ENCODE measurements at places on chromosomes 6 and 20.

DNA sequence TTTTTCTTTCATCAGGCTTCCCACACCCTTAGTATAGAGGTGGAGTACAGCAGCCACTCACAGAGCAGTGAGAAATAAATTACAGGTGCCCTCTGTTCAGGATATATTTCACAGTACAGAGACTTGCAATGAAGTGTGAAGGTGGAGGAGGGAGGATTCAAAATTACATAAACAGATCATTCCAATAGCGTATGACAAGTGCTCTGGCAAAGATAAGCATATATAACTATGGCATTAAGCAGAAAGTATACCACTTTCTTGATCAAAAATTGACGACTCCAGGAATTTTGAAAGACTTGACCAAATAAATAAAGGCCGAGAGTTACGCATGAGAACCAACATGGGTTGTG, 108.7 kb downstream of the GPX5 start:
- DNase-seq: no peak

DNA sequence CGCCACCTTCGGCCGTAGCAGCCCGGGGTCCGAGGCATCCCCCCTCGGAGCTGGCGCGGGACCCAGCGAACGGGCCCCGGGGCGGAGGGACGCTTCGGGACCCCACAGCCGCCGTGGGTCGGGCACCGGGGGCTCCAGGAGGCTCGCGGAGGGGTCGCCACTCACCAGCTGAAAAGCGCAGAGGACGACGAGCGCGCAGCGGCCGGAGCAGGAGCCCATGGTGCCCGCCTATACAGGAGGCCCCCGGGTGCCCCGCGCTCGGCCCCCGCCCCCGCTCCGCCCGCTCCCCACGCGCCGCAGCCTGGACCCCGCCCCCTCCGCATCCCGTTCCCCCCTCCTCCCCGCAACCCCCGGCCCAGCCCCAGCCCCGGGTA, at the start of gene NKAIN4:
NKAIN4 (minus strand) TSS at position 232 of the 374 bp plus-strand sequence; CDS start at position 219, 13 bp downstream.
- no peak for DNase-seq

GRCh38 chr20:15248618-15249395, 911.4 kb upstream of the FLRT3 start:
- no peak for DNase-seq

DNA sequence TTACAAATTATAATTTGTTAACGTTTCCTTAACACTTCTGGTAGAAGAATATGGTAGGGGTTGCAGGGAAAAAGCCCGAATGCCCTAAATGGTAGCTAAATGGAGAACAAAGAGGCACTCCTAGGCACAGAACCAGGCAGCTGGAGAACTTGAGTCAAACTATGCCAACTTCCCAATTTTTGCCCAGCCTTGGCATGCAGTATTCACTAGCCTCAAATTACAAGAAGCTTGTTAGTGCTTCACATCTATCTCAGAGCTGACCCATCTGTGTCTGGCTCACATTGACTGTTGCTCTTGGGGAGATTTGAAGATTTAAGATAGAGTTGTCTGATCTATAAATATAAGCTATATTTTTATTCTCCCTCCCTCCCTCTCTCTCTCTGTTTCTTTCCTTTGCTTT, 19.4 kb upstream of the LRFN2 start:
- DNase-seq: no peak

GRCh38 chr6:3318821-3319540, 60.2 kb downstream of the PSMG4 start:
- no peak for DNase-seq

- DNase-seq: peak; percentile 69
Measured at GRCh38 chr6:42045538-42046460, 4.5 kb upstream of the TAF8 start.

- DNase-seq: no peak
Measured at GRCh38 chr6:118952683-118953082, 17.7 kb upstream of the MCM9 start.

GRCh38 chr6:137601471-137601870, 107.3 kb upstream of the OLIG3 start:
- DNase-seq: no peak

DNA sequence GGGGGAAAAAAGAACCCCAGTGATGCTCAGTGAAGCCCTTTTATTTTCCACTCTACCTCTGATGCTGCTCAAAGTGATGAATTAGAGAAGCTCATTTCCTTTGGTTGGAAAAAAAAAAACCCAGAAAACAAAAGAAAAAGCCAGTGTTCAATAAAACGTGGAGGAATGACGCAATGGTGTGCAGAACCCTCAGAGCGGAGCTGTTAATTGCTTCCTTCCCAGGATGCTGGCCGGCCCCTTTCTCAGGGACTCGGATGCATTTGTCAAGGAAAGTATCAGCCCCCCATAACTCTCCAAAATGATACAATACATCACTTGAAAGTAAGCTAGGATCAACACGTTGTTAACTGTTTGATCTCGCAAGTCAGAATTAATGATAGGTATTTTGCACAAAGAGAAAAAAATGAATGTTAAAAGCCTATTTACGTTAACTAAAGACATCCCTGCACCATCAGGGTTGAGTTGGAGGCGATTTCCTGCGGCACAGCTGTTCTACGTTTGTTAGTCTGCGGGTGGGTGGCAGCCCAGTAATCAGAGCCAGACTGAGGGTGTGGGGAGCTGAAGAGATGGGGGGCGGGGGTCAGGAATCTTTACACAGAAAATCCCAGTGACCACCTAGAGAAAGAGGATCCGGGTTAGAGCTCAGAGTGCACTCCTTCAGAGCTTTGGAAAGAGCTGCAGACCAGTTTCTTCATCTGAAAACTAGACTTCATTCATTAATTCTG, 132.4 kb downstream of the BMP7 start:
- DNase-seq: no peak

GRCh38 chr20:227439-228105, 514 bp downstream of the DEFB129 start:
- no peak for DNase-seq

DNA sequence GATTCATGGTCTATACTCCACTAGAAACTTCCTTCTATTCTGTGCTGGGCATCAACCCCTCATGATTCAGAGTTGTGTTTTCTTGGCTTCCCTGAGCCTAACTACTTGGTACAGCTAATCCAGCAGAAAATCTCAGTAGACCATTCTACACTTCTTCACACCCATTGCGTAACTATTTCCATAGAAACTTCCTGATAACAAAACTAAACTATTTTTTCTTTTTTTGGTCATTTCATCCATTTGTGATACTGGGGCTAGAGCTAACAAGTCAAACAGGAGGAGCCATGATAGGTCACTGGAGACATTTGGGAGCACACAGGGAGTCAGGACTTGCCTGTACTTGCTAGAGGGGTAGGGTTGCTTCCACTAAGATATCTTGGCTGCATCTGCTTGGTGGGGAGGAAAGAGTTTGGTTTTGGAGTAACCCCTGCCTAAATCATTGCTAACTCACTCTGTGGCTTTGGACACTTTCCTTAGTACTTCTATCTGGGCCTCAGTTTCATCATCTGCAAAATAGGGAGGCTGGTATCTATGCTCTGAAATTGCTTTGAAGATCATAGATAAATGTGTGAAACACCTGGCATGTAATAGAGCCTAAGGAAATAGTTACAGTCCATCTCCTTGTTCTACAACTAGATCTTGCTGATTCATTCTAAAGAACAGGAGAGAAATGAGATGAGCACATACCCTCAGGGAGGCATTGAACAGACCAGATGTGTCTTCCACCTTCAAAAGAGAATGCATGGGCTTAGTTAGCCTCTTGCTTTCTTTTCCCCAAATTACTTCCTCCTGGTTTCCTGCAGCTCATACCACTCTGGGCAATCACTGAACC, 127.9 kb upstream of the ADGRF1 start:
- DNase-seq: no peak

- no peak for DNase-seq
Measured at GRCh38 chr6:161429921-161430490, 156.1 kb upstream of the AGPAT4 start.

DNA sequence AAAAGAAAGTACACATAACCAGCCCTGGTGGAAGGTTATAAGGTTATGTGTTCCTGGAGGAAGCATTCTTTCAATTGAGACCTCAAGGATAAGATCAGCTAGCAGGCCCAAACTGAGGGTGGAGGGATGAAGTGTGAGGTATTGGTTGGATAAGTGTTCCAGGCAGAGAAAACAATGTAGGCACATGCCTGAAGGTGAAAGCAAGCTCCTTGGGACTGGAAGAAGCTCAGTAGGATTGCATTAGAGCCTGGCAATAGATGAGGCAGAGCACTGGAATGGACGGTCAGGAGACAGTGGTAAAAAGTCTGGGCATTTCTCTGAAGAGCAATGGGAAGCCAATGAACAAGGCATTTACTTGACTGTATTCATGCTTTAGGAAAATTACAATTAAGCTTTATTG, 89.9 kb upstream of the SHLD1 start:
- DNase-seq: no peak

DNA sequence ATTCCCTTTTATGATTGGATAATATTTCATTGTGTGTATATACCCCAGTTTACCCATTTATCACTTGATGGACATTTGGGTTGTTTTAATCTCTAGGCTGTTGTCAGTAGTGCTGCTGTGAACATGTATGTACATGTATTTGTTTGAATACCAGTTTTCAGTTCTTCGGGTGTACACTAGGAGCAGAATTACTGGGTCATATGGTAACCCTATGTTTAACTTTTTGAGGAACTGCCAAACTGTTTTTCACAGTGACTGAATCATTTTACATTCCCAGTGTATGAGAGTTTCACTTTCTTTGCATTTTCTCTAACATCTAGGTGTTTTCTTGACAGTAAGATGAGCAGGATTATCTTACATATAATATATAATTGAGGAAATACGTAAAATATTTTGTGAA, 44.7 kb upstream of the ADIG start:
- no peak for DNase-seq

GRCh38 chr6:99588618-99589289, 17.9 kb upstream of the PRDM13 start:
- peak; percentile 60 for DNase-seq

Measured in stimulated activated naive CD4-positive, alpha-beta T cell treated with Interleukin-2 at 50 U/mL for 16 hours (primary cell).